ENCODE measurements at places on chromosomes 7 and 10.
A peak's percentile ranks its signal among the peaks of the same experiment; 100 is the strongest.

DNA sequence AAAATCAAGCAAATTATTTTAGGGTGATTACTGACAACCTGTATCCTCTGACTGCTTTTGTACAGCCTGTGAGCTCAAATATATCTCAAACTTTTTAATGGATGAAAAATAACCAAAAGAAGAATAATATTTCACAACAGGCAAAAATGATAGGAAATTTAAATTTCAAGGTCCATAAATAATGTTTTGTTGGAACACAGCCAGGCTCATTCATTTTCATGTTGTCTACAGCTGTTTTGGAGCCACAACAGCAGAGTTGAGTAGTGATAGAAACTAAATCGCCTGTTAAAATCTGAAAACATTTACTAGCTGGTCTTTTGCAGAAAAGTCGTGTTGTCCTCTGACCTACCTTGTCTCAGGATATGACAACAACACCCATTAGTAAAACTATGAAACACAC, 75.9 kb downstream of the GLI3 start:
- DNase-seq: no peak

DNA sequence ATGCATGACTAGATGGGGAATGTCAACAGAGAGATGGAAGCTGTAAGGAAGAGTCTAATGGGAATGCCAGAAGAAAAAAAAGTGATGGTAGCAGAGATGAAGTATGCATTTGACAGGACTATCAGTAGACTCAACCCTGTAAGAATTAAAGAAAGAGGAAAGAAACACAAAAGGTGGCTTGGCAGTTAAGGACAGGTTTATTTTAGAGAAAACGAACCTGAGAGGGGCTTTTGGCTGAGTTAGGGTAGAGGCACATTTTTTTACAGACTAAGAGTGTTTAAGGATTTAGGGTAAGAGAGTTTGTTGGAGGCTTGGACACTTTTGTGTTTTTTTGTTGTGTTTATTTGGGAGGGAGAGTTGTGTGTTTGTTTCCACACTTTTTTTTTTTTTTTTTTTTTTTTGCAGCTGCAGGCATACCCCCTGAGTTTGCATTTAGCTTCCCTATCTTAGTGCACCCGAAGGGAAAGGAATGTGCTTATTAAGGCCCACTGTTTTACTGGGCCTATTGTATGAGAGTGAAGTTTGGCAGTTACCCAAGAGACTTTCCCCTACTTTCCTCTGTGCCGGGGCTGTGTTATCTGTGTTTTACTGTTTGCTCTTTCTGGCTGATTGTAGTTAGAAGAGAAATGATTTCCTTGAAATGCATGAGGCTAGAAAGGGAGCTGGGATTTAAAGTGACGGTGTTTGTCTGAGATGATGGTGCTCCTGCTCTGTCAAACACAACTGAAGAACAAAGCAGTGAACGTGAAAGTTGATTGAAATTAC, 32.0 kb downstream of the NPVF start:
- DNase-seq: no peak

DNA sequence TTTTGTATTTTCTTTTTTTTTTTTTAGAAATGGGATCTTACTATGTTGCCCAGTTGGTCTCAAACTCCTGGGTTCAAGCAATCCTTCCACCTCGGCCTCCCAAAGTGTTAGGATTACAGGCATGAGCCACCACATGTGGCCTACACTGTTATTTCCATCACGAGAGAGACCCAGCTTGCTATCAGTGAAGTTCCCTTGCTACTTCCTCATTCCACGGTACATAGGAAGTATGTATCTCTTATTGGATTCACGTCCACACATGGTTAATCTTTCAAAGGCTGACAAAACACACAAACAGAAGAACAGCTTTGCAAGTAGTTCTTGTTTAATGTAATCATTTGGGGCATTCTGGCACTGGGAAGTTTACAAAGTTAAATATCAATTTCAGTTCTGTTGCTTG, 50.9 kb downstream of the DCLRE1A start:
- no peak for DNase-seq

- DNase-seq: no peak
Measured at GRCh38 chr7:42876182-42877068, 35.4 kb downstream of the C7orf25 start.

GRCh38 chr7:77202481-77202976, 2.9 kb upstream of the FGL2 start:
- no peak for DNase-seq

GRCh38 chr10:28984431-28984830, 304.4 kb upstream of the LYZL1 start:
- no peak for DNase-seq

DNA sequence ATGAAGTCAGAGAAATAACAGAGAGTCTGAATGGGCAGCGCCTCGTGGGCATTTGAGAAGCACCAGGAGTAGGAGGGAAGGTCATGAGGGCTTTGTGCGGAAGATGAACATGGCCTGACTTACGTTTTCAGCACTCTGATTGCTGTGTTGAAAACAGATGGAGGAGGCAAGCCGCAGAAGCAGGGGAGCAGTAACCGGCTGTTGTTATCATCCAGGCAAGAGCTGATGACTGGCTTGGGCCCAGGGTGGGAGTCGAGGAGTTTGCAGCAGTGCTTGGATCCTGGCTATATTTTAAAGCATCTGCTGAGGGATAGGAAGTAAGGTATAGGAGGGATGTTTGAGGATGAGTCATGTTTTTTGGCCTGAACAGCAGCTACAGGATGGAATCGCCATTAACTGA, 12.7 kb upstream of the PDLIM1 start:
- DNase-seq: no peak

GRCh38 chr7:25454562-25455041, 226.3 kb upstream of the NPVF start:
- DNase-seq: no peak

GRCh38 chr10:125554016-125554703, 128.8 kb downstream of the TEX36 start:
- DNase-seq: no peak

DNA sequence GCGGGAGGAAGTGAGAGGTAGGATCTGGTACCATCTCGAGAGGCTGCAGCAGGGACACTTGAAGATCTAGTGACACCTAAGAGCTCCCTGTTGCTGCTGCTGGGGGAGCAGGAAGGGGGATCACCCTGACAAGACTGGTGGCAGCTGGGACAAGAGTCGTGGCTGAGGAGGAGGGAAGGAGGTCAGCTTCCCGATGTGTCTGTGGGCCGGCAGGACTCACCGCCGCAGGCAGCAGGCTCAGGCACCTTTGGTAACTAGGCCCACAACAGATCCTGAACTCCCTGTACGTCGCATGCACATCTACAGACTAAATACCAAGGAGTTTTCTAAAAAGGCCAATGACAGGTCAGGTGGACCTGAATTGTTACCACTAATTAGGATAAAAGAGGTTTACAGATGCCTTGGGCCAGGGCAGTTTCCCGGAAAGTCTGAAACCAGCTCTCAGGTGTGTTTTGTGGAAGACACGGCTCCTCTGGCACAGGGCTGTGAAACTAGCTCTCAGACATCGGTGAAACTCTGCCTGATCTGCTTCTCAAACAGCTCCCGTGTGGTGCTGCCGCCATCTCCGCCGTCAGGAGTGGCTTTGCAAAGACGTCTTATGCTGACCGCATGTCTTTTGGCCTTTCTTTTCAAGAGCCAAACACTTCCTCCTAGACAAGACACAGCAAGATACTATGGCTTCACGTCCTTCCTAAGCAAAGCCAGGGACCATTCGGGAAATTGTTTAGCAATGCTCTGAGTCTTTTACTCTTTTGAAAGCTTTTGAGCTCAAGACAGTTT, 609.7 kb downstream of the PTPRN2 start:
- DNase-seq: no peak

DNA sequence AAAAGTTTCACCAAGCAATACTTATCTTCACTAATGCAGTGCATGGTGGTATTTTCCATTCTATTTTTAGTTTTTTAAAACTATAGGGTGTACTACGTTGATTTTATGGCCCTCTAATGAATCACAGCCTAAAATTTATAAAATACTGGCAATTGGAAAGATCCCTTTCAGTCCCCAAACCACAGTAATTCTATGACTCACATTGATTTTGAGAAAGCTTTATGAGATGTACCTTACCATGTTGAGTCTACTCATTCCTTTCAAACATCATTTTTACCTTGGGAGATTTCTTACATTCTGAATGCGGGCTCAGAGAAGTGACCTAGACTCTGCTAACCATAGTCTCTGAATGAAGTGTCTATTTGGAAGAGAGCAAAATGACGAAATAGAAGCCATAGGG, 141.6 kb downstream of the GPR85 start:
- no peak for DNase-seq

GRCh38 chr7:27215356-27215755, 15.5 kb upstream of the HOXA13 start:
- DNase-seq: no peak

DNA sequence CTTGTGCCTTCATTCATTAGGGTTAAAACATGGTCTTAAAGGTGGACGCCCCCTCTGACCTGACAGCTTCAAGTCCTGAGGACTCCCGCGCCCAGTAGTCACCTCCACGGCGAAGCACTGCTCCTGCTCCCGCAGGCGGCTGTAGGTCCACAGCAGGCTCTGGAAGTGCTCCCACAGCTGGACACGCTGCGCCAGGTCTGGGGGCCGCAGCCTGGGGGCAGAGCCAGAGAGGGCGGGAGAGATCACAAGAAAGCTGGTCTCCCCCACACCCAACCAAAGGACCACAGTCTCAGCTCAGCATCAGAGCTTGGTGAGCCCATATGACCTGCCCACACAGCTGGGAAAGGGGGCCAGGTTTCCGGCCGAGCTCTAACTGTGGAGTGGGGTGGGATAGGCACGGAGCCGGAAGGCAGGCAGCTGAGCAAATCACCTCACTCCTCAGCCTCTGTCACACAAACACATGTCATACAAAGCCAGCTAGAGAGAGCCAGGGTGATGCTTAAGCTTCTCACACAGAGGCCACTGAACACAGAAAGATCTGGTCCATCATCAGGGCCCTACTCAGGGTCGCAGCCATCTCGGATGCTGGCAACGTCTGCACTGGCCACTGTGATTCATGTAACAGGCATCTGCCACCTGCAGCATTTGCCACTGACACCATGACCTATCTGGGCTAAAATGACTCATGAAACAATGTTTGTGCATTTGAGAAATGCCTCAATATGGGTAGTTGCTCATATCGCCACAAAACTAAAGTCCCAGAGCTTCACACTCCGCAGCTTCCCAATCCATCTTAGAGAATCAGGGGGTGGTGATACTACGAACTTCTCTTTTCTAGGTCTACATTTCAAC, 12.6 kb downstream of the HPS1 start:
- DNase-seq: no peak

DNA sequence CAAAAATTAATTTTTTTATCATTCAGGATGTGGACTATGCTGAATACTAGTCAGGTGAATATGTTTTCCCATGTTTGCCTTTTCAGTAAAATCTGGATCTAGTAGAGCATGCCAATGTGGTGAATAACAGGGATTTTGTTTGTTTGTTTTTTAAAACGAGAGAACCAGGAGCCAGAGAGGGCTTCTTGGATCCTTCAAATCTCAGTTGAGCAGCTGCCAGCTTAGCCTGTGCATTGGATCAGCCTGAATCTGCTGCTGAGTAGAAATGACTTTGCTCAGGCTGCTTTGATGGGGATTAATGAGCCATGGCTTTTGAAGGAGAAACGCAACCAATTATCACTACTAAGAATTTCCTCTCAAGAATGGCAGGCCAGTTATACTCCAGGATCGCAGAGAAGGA, 493.8 kb downstream of the ARL4A start:
- peak; percentile 42 for DNase-seq

GRCh38 chr10:103102195-103102594, 90.9 kb downstream of the NT5C2 start:
- no peak for DNase-seq

- DNase-seq: no peak
Measured at GRCh38 chr10:28986117-28986792, 302.6 kb upstream of the LYZL1 start.

DNA sequence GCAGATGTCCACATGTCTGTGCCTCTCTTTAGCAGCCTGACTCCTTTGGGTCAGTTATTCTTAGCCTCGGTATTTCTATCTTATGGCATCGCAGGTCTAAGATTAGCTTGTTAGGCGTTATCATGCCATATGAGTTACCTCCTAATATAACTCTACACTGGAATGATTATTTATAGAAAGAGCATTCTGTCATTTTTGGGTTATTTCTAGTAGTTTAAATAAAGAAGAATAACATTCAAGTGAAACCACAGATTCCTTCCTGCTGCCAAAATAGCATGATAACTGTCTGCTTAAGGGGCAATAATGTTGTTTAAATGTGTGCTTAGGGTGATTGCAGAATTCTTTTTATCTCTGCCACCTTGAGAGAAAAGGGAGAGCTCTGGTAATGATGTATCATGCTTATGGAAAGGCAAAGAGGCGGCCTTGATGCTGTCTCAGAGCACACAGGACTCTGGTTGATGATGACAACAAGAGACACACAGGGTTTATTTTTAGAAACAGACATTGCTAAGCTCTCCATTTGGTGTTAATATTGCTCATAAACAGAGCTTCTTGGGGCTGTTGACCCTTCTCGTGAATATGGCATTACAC, 10.4 kb downstream of the HDAC9 start:
- DNase-seq: no peak

DNA sequence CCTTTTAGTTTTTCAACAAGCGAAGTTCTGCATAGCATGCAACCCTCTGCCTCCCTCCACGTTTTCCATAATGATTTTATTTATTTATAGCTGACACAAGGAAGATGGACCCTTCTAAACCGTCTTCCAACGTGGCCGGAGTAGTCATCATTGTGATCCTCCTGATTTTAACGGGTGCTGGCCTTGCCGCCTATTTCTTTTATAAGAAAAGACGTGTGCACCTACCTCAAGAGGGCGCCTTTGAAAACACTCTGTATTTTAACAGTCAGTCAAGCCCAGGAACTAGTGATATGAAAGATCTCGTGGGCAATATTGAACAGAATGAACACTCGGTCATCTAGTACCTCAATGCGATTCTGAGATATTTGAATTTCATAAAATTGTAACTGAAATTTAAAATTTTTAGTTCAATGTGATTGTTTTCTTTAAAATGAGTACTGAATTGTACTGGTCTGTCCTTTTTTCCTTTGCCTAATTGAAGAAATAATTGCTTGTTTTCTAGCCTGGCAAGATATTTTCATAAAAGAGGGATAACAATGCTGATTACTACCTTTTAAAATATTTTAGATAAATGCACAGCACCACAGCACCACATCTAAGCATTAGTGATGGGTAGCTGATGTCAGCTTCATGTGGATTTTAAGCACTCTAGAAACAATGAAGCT, 41.5 kb upstream of the SLC39A12 start:
- DNase-seq: no peak

GRCh38 chr7:144777005-144777839, 58.6 kb downstream of the TPK1 start:
- DNase-seq: no peak

DNA sequence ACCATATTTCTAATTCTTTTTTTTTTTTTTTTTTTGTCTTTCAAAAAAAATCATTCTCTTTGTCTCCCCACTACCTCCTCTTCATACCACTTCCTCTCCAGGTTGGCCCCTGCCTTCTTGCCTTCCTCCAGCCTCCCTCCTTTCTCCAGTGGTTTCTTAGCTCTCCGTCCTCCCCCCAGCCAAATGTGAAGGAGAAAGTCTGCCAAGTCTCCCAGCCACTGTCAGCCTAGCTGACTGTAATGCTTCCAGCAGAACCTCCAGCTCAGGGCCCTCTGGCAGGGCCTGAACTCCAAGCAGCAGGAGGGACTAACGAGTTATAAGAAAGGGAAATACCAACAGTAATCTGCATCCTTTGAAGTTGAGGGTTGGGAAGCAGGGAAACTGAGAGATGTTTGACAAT, 35.5 kb upstream of the BICC1 start:
- DNase-seq: no peak

- no peak for DNase-seq
Measured at GRCh38 chr10:103086799-103087198, 106.3 kb downstream of the NT5C2 start.

- no peak for DNase-seq
Measured at GRCh38 chr10:43963379-43963778, 314.7 kb upstream of the ZNF32 start.
